Stimulated activated CD8-positive, alpha-beta memory T cell treated with anti-CD3 and anti-CD28 coated beads, Interleukin-2, amount 100 ng/mL, for 1 hour (primary cell): ENCODE measurements at places on chromosomes 6 and 20.

GRCh38 chr6:100460650-100461204 is 4.0 kb downstream of the SIM1 start:
- no peak for DNase-seq

- no peak for DNase-seq
Observed at GRCh38 chr6:2979819-2980464, 8.6 kb upstream of the SERPINB6 start.

GRCh38 chr20:36152261-36152660 is 2.3 kb upstream of the EPB41L1 start:
- no peak for DNase-seq

GRCh38 chr6:111854683-111855082 is 18.6 kb downstream of the FYN start:
- DNase-seq = no peak

DNA sequence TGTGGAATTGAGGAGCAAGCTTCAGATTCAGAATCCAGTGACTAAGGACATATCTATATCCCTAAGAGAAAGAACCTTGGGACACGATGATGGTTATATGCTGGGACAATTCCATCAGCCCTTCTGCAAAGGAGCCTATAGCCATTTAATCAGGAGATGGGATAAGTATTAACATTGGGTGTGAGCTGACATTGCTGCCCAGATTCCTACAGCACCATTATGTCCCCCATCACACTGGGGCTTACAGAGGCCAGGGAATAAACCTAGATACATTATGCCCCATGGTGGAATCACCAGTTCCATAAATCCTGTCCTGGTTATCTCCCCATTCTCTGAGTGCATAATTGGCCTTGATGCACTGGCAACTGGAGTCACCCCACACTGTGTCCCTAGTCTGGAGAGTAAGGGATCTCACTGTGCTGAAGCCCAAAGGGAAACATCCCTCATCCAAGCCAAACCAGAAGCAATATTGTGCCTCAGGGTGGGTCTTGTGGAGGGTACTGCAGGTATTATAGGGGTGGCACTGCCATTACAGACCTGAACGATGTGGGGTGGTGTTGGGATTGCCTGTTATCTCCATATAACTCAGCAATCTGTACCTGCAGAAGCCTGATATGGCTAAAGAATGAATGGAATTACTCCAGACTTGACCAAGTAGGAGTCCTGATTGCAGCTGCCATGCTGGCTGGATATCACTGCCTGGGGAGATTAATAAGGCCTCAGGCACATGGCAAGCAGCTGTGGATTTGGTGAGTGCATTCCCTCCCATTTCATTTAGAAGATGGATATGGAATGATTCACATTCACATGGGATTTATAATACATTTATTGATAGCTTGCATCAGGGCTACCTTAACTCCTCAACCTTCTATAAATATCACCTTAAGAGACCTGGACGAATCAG is 5.0 kb downstream of the HLA-A start:
- no peak for DNase-seq

DNA sequence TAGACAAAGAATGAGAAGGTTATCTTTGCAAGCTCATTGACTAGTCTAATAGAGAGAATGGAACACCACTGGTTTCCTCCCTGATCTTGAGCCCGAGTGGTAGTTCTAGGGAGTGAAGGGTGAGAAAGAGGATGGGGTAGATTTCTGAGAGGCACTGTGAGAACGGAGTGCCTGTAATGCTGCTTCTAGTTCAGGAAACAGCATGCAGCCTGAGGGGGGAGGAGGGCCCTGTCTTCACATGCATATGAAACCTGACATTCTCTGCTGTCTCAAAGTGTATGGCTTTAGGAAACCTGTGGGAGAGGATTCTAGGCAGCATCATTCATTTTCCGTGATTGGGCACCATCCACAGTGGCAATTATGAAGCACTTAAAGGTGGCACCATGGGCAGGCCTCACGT is 259.4 kb upstream of the MAN1A1 start:
- DNase-seq = no peak

DNA sequence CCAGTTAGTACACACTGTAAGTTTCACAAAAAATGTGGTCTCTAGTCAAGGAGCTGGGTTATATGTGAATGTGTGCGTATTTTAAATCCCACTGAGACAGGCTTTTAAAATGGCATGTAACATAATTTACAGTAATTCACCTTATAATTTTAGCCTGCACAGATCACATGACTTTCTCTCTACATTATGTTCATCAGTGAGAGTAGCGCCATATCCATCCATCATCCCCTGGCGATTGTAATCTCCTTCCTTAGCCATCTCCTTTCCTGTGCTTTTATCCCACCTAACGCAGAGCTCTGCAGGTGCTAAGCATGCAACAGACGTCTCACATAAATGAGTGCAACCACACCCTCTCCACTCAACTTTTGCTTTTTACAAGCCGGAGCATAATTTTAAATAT is 210.8 kb downstream of the TBC1D7 start:
- DNase-seq = no peak

- DNase-seq = no peak
Observed at GRCh38 chr6:100099189-100100074, 105.4 kb upstream of the MCHR2 start.

DNA sequence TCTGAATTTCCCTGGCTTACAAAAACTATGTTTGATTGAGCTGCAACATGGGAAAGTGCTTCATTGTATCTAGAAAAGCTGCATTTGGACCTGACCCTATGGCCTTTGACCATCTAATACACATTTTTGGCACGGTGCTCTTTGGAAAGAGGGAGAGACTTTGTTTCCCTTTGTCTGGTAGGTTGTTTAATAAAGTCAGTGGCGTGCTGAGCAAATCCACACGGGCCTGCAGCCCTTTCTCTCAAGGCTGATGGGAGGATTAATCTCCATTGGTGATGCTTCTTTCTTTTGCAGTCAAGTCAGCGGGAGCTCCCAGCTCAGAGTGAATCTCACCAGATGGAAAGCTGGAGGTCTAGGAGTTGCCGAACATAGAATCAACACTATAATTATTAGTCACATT is 314.7 kb upstream of the CNR1 start:
- no peak for DNase-seq

DNA sequence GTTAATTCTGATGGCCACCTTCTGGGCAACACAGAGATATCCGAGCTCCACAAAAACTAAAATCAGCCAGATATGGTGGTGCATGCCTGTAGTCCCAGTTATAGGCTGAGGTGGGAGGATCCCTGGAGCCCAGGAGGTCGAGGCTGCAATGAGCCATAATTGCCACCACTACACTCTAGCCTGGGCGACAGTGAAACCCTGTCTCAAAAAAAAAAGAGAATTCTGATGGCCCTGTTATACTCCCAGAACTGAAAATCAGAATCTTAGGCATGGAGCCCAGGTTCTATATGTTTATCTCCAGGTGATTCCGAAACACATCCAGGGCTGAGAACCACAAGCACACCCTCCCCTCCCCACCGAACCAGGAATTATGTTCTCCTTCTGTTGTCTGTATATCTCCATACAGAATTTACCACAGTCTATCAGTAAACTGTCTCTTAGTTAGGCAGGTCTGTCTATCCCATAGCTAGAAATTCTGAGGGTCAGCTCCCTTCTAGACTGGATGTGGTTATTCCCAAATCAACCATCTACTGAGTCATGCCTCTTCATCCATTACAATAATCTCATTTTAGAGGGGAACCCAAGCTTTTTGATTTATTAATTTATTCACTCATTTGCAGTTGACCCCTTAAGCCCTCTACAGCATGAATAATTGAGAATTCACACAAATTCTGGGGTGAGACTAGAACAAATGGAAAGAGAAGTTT is 24.8 kb upstream of the CCND3 start:
- no peak for DNase-seq

DNA sequence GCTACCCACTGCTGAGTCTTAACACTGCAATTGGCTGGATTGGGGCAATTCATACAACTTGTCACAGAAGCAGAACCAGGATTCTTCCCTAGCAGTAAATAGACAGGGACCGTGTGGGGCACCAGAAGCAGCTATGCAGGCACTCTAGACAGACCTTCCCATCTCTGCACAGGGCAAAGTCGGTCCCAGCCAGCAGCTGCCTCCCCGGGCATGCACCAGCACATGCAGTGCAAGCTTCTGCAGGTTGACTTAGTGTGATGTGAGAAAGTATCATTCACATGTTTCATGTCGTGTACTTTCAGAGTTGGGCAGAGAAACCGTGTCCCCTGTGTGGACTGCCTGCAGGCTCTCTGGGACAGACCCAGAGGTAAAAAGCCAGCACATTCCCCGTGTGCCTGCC is 98.0 kb upstream of the FOXA2 start:
- no peak for DNase-seq
